AG08395 (cell line): ENCODE measurements at places on chromosomes 5 and 9.
A peak's percentile ranks its signal among the peaks of the same experiment; 100 is the strongest.

- DNase-seq, result no peak
Observed at GRCh38 chr5:69137807-69138206, 29.1 kb upstream of the CCNB1 start.

GRCh38 chr9:88978034-88978433, 13.2 kb upstream of the S1PR3 start:
- DNase-seq, result no peak

- no peak for DNase-seq
Observed at GRCh38 chr9:126146254-126147145, 180.1 kb upstream of the MVB12B start.

DNA sequence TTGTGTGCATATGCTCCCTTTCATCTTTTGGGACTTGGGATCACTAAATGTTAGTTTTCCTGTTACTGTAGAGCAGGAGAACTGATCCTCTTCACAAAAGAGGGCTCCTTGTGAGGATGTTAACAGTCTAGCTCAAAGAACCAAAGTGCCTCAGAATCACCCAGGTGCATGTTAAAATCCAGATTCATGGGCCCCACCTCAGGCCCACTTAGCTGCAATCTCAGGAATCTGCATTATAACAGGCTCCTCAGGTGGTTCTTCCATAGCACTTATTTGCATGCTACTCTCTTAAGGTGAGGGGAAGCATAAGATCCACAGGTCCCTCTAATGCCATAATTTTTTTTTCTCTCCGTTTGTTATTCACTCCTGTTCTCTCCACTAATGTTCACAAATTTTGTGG, 14.8 kb upstream of the MEF2C start:
- no peak for DNase-seq

DNA sequence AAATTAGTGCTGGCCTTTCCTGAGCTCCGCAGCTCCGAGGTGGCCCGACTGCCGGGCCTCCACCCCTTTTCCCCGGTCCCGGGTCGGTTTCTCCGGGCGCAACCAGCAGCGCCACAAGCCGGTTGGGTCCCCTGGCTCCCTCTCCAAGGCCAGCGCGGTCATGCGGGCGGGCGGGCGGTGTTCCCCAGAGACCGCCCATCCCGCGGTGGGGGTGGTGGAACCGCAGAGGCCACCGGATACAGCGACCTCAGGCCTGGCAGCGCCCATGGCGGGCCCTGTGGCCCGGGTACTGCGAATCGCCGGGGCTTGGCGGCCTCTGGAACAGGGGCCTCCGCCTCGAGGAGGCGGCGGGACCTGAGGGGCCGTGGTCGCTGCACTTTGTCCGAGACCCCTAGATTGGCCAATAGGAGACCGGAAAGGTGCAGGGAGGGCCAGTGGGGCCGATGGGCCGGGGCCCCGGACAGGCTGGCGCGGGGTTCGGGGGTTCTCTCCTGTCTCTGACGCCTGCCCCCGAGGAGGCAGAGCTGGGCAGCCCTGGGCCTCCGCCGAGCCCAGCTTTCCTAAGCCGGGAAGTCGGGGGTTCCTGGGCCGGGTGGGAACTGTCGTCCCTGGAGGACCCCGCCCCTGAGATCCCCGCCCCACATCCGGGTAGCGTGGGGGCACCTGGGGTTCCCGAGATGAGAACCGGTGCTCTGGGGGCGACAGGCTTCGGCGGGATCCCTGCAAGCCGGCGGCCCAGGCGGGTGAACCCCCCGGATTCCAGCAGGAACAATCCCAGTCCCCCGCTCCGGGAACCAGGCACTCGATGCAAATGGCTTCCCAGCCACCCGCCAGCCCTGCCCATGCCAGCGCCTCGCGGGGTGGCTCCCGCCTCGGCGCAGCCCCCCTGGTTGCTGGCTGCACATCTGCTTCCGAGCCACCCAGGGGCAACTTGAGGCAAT, 293.9 kb downstream of the ZSWIM6 start:
- DNase-seq, result peak; percentile 67

GRCh38 chr9:35661756-35662350, 3.1 kb downstream of the ARHGEF39 start:
- no peak for DNase-seq

DNA sequence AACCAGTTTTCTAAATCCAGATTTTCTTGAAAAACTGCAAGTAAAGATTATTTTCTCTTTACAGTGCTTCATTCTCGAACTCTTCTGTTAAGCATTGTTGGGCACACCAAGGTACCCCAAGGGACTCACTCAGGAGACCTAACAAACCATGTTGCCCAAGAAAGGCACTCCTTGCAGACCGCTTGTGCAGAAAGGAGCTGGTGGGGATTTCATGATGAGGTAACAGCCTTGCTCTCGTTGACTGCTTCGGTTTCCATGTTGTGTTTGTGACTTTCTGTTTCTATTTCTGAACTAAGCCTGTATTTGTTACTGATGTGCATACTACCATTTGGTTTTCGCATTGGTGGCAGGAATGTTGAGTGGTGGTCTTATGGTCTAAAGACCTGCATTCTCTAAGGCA, 266.6 kb upstream of the DAP start:
- no peak for DNase-seq

DNA sequence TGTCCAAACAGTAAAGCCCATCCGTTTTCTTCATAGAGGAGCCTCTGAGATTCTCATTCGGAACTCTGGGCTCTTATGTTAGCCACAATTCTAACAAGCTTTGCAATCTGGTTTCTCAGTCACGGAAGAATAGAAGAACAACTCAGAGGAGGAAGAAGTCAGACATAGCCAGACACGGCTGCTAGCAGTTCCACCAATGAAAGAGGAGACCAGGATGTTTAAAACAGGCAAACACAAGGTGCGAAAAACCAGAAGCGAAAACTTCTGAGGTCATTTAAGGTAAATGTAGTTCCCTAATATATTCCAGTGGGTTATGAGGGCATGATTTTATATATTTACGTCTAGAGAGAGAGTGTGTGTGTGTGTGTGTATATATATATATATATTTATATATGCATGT, 34.1 kb upstream of the GDNF start:
- DNase-seq, result no peak

DNA sequence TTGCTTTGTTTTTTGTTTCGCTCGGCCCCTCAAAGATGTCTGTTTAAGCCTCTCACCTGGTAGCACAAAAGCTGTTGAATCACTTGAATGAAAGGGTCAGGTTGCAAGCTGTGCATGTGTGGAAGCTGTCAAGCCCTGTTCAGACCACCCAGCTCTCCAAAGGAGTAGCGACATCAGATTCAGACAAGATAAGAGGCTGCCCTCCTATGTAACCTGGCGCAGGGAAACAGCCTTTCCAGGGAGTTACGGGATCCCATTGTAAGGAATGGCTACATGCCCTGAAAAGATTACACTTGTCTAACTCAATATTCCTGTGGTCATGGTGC, 2.9 kb downstream of the FREM1 start:
- DNase-seq, result no peak

DNA sequence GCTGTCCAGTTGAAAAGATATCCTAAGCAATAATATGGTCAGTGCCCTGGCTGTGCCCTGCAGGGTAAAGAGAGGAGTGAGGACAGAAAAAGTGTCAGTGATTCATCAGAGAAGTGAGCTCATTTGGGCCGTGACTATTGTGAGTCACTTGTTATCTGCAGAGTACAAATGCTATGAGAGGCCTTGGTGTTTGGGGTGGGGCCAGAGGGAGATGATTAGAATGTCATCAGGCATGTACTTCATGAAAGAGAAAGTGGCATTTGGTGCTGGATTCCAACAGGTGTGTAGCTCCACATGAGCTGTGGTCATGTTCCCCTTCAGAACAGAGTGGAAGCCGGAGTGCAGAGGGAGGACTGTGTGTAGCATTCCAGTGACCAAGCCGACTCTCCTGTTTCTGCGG, 174.1 kb downstream of the KDM4C start:
- DNase-seq, result peak; percentile 83

DNA sequence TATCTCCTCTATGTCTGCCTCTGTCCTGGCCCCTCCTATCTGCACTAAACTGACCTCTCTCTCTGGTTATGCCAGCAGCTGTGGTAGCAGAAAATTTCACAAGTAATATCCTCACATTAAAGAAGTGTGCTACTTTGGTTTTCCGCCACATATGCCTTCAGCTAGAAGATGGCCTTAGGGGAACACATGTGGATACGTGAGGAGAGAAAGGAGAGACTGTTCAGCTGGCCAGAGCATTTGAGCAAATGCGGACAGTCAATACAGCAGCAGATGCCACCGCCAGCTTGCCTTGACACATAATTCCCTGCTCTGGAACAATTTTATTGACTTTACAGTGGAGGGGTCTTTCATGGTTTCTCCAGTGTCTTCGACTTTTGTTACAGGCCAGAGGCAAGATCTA, 434.6 kb downstream of the TAF11L14 start:
- no peak for DNase-seq

DNA sequence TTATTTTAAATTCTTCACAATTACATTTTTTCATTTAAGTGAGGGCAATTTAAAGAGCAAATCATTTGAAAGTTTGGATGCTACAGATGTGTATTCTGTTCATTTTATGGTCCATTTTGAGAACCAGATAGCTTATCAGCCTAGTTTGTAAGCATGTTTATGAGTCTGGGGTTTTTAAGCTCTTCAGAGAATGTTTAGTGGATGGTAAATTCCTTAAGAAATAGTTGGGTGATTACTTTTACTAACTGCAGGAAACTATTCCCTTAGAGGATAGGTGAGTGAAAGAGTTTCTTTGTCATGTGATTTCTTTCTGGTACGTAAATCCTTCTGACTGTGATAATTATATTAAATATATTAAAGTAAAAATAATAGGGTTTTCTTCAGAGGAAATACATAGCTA, 17.6 kb downstream of the RASGRF2 start:
- DNase-seq, result no peak

GRCh38 chr5:159695741-159696294, 220.5 kb upstream of the ADRA1B start:
- DNase-seq, result no peak

DNA sequence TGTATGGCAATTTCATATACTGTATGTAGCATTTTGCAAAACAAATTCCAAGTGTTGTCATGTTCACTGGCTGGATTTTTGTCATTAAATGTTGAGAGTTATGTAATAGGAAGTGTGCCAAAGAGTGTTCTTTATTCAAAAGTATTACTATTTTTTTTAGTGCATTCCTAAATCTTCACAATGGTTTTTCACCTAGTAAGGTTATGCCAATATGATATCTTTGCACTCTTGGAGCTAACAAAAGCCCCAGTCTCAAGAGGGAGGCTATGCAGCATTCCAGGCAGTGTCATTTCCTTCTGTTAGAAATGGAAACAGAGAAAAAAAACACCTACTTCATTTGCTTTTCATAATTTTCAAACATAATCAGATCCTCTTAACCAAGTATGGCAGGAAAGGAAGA, 5.1 kb upstream of the SSBP2 start:
- DNase-seq, result no peak

- DNase-seq, result no peak
Observed at GRCh38 chr5:164573397-164573796, 1068.0 kb downstream of the MAT2B start.

DNA sequence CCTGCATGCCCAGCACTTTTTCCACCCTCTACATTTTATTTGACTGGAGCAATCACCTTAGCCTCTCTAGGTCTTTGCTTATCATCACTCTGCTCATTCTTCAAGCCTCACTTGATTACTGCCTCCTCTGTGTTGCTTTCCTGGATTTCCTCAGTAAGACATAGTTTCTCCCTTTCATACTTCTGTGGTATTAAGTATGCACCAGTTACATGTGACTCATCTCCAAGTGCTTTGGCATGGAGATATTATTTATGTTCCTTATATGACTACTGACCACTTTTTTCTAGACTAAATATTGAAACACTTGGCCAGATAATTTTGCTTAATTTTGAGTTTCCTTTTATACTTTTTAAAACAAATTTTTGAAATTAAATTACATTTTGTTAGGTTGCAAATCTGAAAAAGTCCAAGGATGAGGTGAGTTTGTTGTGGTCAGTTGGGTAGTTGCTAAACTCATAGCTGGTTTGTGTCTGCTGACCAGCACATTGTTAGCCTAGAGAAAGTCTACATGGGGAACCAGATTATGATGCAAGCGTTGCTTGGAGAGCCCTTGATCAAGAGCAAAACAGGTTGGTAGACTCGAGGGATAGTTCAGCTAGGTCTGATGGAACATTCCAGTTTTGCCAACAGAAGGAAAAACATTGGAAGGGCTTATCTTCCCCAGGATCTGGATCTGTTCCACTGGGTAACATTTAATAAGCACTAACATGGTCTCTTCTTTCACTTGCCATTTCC, 140.2 kb downstream of the TMC1 start:
- peak; percentile 75 for DNase-seq

DNA sequence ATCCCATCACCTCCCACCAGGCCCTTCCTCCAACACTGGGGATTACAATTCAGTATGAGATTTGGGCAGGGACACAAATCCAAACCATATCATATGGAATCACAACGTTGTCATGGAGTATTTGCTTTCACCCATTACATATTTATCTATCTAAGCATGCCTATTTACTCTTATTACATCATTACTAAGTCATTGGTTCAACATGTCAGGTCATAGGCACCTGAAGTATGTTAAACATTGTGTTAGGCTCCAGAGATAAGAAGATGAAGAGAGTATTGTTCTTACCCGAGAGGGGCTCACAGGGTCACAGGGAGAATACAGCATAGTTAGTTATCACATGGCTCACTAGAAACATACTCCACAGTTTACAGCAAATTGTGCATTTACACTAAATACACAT, 150.5 kb downstream of the TMEM161B start:
- DNase-seq, result no peak

DNA sequence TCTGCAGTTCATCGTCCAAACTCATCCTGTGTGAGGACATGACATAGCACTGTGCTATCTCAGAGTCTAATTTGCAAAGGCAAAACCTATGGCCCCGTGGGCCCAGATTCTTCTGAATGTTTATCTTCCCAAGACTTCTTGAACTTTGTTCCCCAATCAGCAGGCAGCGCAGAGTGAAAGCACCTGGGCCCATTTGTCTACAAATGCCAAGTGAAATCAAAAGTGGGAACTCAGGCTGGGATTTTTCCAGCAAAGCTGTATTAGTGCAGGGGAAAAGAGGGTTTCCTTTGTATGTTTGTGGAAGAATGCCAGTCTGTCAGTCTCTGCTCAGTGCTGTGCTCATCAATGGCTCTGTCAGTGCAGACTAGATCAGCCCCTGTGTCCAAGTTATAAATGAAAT, 55.8 kb downstream of the FOXD1 start:
- DNase-seq, result no peak

- no peak for DNase-seq
Observed at GRCh38 chr9:135339378-135339973, 140.1 kb upstream of the PPP1R26 start.
